ENCODE measurements at places on chromosomes 3 and 15.

GRCh38 chr3:64074060-64074459 is 50.8 kb upstream of the PSMD6 start:
- peak; percentile 34 for DNase-seq

DNA sequence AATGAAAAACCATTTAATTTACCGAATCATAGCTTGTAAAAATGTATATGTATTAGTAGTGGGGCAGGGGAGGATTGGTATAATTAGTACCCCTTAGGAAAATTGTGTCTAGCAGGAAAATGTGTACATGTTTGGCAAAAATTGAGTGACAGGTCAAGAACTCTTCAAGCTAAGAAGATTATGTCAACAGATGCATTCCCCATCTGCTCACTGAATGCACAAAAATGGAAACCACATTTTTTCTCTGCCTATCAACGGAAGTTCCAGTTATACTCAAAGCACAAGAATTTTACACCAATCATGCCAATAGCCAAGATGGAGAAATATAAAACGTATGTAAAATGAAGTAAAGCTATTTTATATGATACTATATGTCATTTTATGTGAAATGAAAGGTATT is 377.8 kb downstream of the KCNH8 start:
- DNase-seq = no peak

DNA sequence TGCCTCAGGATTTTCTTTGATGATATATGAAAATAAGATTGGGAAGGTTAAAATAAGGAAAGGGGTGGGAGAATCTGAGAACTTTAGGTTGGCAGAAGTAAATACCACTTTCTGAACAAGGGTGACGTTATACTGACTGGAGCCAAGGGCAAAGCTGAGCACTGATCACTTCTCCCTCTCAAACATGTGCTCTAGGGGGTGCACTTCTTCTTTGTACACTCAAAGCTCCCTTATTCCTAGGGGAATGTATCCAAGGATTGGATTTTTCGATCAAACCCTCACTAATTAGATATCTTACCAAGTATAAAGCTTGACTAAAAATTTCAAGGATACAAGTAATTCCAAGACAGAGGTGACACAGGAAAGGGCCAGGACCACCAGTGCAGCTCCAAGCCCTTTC is 243.9 kb upstream of the UMPS start:
- DNase-seq = no peak

- no peak for DNase-seq
These were observed 258.3 kb downstream of the RYR3 start for GRCh38 chr15:33569036-33569435.

DNA sequence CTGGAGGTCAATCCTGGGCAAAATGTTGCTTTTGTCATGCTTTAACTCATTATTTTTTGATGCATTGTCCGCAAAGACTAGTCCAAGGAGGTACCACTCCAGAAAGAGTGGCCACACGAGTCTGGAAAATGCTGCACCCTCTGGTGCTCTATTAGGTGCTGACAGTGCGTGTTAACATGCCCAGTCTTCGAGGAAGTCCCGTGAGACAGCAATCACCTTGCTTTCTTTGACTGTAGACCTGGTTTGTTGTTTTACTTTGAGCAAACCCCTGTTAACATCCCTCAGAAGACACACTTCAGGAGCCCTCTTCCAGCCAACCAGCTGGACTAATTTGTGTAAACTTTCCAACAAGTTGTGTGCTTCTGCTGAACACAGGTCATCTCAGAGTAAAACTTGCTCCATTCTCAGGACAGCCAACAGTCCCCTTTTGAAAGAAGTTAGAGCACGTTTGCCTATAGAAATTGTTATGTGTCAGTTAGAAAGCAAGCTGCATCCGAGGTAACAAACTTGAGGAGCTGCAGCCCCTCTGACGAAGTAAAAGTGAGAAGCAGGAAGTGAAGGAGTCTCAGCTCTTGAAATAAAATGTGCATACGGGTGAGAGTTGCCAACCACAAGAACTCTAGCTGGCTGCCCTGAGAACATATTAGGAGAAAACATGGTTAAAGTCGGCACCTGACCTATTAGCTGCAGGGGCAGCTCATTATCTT is 205.0 kb downstream of the LPP start:
- no peak for DNase-seq

DNA sequence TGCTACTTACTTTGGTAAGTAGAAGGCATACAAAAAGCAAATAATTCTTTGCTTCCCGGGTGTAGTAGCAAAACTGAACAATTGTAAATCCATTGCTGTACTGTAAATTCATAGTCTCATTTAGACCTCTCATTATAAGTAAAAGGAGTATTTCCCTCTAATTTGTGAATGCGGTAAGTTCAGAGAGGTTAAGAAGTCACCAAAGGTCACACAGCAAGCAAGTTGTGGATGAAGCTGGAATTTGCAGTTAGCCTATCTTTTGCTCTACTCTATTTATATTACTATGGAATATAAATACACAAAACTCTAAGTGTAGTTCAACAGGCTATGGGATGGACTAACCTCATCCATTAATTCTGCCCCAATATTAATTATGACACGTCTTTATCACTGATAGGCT is 508.3 kb downstream of the MCTP2 start:
- DNase-seq = no peak

- no peak for DNase-seq
These were observed 4.0 kb downstream of the NT5DC2 start for GRCh38 chr3:52529376-52530333.

DNA sequence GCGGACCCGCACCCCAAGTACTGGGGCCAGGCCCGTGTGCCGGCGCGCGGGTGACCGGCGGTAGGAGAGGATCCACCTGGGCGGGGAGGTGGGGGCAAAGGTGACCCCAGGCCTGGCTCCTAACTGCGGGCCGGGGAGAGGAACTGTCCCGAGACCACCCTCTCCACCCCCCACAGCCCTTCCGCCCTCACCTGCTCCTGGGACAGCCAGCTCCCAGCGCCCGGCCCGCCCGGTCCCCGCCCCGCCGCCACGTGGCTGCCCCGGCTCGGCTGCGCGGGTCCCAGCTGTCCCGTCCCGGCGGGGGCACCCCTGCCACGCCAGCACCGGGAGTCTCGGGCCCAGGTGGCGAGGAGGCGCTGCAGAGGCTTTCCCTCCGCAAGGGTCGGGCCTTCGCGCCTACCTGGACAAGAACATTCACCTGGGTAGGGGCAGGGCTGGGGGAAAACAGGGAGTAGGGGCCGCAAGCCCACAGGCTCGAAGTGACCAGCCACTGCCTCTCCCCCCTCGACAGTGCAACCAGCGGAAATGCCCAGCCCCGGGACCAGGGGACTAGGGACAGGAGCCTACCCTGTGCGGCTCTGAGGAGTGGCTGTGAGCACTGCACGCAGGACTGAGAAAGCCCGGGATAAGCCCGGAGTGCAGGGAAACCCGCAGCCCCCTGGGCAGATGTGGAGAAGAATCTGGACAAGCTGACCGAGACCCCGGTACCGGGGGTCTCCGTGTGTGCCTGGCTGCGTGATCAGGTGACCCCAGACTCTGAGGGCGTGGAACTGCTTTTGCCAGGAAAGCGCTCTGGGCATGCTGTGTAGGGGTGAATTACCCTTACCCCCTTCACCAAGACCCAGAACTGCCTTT is at the start of gene SLC12A8:
Gene SLC12A8 (minus strand): TSS at position 240 of the 855 bp plus-strand sequence. CDS start 1,399 bp downstream, outside the sequence.
- DNase-seq = no peak

DNA sequence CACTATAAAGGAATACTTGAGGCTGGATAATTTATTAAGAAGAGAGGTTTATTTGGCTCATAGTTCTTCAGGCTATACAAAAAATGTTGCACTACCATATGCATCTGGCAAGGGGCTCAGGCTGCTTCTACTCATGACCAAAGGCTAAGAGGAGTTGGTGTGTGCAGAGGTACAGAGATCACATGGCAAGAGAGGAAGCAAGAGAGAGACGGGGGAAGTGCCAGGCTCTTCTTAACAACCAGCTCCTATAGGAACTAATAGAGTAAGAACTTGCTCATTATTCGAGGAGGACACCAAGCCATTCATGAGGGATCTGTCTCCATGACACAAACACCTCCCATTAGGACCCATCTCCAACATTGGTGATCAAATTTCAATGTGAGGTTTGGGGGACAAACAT is 6.0 kb upstream of the FNDC3B start:
- DNase-seq = no peak

DNA sequence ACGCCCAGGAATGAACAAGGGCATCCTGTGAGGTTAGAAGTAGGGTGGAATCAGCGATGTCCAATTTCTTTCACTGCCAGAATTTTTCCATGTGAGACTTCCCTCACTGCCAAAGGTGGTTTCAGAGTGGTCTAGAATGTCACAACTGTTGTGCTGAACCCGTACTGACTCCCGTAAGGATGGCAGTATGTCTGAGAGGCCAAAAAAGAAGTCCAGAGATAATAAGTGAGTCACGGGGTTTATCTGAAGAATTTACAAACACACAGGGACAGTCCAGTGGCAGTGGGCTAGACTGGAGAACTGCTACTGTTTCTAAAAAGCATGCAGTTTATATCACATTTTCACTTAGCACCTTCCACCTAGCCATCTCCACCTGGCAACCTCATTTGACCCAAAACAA is 160.6 kb upstream of the ATP10A start:
- DNase-seq = no peak

- no peak for DNase-seq
These were observed 236.8 kb upstream of the TBC1D5 start for GRCh38 chr3:17979252-17979651.

- no peak for DNase-seq
These were observed 1286.0 kb downstream of the NSUN3 start for GRCh38 chr3:95348879-95349278.

GRCh38 chr3:70740071-70740470 is 427.6 kb upstream of the MDFIC2 start:
- DNase-seq = no peak

DNA sequence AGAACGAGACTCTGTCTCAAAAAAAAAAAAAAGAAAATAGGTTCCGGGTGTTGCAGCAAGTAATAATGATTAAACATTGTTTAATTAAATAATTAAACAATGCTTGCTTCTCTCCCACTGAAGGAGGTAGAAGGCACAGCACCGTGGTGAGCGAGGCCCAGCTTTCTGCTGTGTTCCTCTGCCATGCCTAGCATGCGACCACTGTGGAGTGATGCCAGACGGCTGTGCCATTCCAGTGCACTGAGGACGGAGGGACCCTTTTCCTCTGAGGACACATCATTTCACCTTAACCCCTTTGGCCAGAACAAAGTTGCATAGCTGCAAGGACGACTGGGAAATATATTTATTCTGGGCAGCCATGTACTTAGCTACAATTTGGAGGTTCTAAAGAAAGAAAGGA is 322.8 kb upstream of the TPRG1 start:
- DNase-seq = no peak

DNA sequence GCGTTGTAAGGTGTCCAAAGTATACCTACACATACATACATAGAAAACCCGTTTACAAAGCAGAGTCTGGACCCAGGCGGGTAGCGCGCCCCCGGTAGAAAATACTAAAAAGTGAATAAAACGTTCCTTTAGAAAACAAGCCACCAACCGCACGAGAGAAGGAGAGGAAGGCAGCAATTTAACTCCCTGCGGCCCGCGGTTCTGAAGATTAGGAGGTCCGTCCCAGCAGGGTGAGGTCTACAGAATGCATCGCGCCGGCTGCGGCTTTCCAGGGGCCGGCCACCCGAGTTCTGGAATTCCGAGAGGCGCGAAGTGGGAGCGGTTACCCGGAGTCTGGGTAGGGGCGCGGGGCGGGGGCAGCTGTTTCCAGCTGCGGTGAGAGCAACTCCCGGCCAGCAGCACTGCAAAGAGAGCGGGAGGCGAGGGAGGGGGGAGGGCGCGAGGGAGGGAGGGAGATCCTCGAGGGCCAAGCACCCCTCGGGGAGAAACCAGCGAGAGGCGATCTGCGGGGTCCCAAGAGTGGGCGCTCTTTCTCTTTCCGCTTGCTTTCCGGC is 318.6 kb downstream of the FGF12 start:
- peak; percentile 3 for DNase-seq

DNA sequence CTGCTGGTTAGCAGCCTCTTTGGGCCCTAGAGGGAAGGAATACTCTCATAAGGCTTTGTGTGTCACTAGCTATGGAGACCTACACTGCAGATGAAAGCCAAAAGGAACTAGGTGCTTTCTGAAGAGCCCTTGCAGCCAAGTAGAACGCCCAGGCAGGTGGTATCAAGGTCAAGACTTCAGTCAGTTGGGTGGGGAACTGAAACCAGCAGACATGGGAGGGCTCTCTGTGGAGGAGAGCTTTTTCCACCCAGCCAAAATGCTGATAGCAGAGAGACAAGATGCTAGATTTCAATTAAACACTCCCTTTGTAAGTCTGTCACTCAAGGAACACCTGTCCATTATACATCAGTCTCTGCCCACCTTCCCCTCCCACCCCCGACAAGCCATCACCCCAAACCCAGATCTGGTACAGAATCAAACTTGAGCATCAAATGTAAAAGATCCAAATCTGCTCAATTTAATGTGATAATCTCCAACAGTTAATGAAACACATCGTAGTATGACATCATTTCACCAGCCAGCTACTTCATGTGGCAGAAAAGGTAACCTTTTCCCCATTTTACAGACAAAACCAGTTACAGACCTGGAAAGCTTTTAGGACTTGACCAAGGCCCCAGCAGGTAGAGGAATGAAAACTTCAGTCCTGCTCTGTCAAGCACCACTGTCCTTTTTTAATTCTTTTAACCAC is 14.6 kb downstream of the MRPS25 start:
- DNase-seq = no peak

DNA sequence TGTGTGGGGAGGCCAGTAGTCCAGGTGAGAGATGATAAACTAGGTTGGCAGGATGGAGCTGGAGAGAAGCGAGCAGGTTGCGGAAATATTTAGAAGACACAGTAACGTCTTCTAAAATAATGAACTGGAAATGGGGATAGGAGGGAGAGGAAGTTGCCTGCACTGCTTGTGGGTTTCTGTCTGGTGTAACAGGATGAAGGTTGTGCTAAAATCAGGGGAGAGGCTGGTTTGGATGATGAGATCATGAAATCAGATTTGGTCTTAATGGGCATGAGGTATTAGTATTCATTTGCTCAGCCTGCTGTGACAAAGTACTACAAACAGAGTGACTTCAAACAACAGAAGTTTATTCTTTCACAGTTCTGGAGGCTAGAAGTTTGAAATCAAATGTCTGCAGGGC is 32.1 kb upstream of the TNFAIP8L3 start:
- DNase-seq = no peak

DNA sequence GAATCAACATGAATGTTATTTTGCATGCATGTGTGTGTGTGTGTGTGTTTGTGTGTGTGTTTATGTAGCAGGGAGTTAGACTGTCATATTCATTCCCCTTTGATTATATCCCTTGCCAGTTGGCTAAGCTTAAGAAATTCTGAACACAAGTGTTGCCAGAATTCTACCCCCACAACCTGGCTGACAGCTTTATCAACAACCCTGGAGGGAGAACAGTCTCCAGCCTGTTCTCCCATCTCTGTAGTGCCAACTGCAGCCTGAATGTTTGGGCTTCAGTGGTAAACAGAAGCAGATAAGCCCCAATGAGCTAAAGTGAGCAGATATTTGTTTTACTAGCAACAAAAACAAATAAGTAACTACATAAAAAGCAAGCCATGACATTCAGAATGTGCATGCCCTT is 162.6 kb upstream of the ABI3BP start:
- DNase-seq = no peak

DNA sequence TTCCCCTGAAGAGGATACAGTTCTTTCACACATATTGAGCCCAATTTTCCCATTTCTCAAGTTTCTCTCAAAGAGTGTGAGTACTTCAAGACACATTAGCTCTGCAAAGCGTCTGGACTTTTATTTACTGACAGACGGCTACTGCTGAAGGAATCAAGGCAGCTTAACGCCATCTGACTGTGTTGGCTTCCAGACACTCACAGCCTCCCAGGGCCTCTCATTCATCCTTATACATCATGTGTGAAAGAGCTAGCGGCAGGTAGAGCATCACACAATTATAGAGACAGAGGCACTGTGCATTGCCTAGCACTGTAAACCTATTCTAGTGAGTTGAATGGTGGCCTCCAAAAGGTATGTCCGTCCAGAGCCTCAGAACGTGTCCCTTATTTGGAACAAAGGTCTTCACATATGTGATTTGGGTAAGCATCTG is 284.1 kb upstream of the STT3B start:
- DNase-seq = no peak
